ENCODE measurements at places on chromosomes 3 and 15. TPM values are rescaled to one million over a fixed set of nuclear protein-coding genes. Genes with fewer than 3 reads are reported as not detected.

KBTBD13 gene
- not detected for polyA plus RNA-seq

ZNF710 gene
- 59.0 TPM for polyA plus RNA-seq

COL7A1 gene
- polyA plus RNA-seq = 23.2 TPM

SLC6A11 gene
- polyA plus RNA-seq = 0.03 TPM

ZNF654 gene
- polyA plus RNA-seq = 2.5 TPM

GPR62 gene
- polyA plus RNA-seq = 0.13 TPM

VEPH1 gene
- polyA plus RNA-seq = 33.2 TPM

C3orf85 gene
- not detected for polyA plus RNA-seq

CEP97 gene
- 2.1 TPM for polyA plus RNA-seq

TM4SF18 gene
- 2.4 TPM for polyA plus RNA-seq

CCR2 gene
- polyA plus RNA-seq = 1.6 TPM

ACAD9 gene
- polyA plus RNA-seq = 39.1 TPM

NOX5 gene
- polyA plus RNA-seq = 0.88 TPM

FAM107A gene
- polyA plus RNA-seq = 4.9 TPM

- DNase-seq = no peak
Measured at GRCh38 chr3:47634996-47635395, 56.3 kb upstream of the CSPG5 start.

GRCh38 chr15:37099319-37100108 is 835 bp downstream of the MEIS2 start:
- DNase-seq = peak; percentile 70

DNA sequence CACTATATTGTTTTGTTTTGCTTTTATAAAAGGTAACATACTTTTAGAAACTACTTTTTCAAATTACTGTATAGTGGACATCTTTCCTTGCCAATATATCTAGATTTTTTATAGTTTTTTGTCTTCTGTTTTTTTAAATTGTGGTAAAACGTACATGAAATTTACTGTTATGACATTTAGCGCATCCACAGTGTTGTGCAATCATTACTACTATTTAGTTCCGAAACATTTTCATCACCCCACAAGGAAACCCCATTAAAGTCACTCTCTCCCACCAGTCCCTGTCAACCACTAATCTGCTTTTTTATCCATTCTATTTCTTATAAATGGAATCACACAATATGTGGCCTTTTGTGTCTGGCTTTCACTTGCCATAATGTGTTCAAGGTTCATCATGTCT is 54.8 kb downstream of the TMEM266 start:
- no peak for DNase-seq

DNA sequence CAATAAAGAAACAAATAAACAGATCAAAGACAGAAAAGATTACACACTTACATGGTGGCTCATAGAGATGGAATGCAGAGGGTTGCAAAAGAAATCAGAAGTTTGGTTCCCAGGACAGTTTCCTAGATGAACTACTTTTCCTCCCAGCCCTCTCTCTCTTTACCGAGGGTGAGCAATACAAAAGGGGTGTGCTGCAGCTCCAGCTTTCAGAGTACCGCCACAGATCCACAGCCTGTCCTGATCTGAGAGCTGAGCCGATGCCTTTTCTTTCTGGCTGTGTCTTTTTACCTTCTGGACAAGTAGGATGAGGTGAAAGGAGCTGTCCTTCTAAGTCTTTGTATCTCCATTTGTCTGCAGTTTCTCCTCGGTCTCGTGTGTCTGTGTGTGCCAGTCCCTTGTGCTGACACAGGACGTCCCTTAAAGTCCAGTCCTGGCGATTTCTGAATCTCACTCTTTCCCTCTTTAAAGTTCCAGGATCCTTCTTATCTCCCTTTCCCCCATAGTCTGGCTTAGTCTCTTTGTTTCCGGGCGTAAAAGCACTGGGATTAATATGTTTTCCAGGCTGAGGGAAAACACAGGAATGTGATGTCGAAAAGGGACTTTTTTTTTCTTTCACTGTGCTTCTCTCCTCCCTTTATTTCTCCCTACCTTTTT is 540 bp downstream of the CCDC80 start:
- peak; percentile 36 for DNase-seq

DNA sequence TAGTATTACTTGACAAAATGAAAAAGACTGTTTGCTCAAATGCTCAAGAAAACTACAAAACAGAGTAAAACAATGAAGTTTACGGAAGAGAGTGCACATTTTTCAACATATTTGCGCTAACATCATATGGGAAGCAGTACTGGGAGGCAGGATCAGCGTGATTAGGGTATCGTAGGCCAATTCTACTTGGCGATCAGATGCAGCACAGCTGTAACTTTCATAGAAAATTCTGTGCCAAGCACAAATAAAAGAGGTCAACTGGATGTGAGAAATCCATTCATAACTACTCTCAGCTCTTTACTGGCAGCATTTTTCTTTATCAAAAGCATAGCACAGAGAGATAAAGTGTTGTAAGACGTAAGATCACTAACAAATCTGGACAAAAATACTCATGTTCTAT is 1196.3 kb upstream of the GBE1 start:
- DNase-seq = no peak

DNA sequence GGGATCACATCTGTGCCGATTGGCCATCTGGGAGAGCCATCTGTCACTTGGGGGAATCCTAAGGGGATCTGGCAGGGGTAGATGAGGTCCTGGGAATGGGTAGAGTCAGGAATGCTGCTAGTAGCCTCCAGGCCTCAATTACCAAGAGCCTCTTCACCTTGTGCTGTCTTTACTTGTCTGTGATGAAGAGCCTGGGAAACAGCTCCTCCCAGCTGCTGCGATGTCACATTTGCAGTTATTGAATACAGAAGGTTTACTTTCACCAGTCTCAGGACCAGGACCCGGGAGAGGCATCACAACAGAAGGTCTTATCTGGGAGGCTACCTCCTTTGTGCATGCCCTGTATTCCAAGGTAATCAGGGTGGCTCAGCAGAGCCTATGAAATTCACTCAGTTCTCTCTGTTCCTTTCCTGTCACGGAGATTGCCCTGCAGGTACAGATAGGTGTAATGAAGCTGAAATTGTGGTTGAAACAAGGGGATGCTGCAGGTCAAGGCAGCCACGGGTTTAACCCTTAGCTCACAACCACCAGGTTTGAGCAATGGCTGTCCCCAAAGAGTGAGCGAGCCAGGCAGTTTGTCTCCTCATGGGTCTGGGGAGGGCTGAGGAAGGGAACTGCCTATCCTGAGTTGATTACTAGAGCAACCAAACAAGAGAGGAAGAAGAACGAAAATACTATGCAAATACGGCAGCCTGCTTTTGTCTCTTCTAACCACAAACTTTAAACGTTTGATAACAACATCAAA is 298.9 kb upstream of the RORA start:
- DNase-seq = no peak

DNA sequence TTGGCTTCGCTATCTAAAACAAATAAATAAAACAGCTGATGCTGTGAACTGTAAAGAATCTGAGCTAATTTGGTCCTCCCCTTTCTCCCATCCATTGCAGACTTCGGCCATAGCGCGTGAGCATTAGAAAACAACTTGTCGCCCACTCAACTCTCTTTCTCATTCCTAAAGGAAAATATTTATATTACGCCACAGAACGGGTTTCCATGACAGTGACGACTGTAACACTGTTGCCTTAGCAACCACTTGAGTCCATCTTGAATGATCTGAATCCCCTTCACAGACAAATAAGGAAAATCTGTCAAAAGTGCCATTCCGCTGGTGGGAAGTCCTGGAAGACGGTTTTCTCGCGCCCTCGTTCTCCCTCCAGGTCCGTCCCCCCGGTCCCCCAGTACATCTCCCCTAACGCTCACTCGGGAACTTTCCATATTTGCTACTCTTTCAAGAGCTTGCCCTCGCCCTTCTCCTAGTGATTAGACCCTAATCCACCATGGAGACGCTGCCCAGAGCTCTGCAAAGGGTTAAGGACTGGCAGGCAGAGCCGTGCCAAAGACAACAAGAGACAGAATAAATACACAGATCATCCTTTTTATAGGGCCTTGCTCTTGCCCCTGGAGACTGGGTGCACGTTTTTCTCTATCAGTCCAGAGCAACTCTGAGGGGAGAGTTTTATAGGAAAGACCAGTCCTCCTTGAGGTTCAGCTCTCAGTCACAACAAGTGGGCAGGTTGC is 50.5 kb downstream of the CRYGS start:
- DNase-seq = no peak

GRCh38 chr3:163745204-163745603 is 1333.1 kb downstream of the SI start:
- no peak for DNase-seq

- no peak for DNase-seq
Measured at GRCh38 chr15:38642689-38643270, 78.2 kb upstream of the RASGRP1 start.

GRCh38 chr3:31095255-31095654 is 200.8 kb upstream of the GADL1 start:
- DNase-seq = no peak

DNA sequence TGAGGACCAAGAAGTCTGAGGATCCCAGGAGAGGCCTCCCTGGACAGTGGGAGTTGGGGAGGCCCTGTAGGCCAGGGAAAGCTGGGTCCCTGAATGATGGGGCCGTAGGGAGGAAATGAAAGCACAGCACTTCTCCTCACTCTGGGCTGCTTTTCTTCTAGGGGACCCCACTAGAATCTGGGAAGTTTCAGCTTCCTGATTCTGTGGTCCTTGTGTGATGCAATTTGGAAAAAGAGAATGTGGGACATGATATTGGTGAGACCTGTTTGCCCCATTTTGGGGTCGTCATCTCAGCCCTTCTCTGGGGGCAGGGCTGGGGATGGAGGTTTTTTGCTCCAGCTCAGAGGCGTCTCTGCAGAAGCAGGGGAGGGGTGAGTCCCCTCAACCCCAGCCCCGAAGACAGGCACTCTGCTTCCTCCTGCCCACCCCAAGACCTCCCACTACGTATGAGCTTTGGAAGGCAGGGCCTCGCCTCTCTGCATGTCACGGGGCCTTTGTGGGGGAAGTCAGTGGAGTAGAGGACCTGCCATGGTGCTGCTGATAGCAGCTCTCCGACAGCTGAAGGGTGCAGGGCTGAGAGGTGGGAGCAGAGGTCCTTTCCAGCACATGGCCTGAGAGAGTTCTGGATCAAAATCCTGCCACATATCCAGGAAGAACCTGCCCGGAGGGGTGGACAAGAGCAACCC is 1.5 kb upstream of the SNX22 start:
- DNase-seq = no peak

DNA sequence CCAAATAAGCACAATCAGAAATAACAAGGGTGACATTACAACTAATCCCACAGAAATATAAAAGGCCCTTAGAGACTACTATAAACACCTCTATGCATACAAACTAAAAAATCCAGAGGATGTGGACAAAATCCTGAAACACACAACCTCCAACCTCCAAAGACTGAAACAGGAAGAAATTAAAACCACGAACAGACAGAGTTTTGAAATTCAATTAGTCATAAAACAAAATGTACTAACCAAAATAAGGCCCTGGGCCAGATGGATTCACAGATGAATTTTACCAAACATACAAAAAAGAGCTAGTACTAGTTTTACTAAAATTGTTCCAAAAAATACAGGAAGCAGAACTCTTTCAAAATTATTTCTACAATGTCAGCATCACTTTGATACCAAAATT is 1043.6 kb downstream of the DIPK2A start:
- no peak for DNase-seq

- no peak for DNase-seq
Measured at GRCh38 chr15:29135702-29136646, 133.6 kb downstream of the NSMCE3 start.

DNA sequence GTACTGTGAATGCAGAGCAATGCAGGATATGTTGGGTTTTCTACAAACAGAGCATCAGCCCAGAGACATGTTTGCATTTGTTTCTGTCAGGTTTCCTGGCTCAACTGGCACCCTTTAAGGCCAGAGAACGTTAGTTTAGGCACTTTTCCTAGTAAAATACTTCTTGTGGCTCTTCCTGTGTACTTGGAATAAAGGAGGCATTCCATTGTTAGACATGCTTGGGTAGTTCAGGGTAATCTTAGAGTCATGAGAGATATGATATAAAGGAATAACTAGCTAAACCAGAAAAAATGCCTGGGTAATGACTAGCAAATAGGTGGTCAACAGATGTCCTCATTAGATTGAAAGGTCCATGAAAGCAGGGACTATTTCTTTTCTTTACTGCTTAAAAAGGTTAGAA is 60.4 kb upstream of the RBM5 start:
- no peak for DNase-seq

DNA sequence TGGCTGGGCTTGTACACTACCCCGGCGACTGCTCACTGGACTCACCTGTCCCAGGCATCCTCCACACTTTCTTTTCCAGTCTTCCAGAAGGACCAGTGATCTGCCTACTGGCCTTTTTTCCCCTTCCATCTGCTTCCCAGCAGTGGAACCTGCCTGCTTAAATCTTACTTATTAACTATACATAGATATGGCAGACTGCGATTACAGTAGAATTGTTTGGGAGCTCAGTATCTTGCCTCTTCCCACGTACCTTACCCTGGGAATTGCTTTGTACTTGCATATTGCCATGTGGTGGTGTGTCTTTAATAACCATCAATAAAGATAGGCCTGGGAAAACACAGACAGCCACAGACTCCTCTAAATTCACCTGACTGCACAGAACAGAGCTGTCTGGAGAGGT is 11.8 kb upstream of the HES1 start:
- no peak for DNase-seq

DNA sequence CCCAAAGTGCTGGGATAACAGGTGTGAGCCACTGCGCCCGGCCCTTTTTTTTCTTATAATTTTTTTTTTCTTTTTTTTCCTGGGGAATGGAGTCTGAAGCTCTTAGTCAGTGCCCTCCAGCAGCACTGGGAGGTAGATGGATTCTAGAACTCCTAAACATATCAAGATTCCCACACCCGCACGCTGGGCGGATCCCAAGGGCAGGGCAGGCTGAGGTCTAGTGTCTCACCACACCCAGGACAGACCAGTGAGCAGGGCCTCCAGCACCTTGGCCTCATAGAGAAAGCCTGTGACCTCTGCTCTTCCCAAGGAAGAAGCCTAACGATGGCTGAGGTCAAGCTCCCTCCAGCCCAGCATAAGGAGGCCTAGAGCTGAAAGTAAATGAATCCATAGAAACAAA is 153.7 kb upstream of the MEF2A start:
- no peak for DNase-seq

DNA sequence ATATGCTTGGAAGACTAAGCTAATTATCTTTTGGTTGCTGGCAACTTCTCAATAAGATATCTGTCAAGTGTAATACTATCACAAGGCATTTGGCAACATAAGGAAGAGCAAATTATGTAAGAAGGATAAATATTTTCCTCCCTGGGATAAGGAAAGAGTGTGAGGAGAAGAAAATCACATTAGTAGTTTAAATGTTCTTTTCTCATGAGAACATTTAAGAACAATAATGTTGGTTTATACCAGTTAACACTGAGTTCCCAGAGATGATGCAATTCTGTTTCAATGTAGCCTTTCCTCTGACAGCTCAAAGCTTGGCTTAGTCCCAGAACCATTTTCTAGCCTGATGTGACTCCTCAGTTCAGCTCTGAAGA is 66.1 kb upstream of the NPHP3 start:
- peak; percentile 42 for DNase-seq

DNA sequence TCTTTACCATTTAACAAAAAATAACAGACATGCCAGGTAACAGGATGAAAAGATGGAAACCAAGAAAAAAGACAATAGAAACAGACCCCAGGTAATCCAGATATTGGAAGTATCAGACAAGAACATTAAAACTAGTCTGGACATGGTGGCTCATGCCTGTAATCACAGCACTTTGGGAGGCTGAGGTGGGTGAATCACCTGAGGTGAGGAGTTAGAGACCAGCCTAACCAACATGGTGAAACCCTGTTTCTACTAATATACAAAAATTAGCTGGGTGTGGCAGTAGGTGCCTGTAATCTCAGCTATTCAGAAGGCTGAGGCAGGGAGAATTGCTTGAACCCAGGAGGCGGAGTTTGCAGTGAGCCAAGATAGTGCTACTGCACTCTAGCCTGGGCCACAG is 40.6 kb downstream of the ACAD9 start:
- DNase-seq = no peak
